ENCODE measurements at places on chromosomes 1 and 21.

DNA sequence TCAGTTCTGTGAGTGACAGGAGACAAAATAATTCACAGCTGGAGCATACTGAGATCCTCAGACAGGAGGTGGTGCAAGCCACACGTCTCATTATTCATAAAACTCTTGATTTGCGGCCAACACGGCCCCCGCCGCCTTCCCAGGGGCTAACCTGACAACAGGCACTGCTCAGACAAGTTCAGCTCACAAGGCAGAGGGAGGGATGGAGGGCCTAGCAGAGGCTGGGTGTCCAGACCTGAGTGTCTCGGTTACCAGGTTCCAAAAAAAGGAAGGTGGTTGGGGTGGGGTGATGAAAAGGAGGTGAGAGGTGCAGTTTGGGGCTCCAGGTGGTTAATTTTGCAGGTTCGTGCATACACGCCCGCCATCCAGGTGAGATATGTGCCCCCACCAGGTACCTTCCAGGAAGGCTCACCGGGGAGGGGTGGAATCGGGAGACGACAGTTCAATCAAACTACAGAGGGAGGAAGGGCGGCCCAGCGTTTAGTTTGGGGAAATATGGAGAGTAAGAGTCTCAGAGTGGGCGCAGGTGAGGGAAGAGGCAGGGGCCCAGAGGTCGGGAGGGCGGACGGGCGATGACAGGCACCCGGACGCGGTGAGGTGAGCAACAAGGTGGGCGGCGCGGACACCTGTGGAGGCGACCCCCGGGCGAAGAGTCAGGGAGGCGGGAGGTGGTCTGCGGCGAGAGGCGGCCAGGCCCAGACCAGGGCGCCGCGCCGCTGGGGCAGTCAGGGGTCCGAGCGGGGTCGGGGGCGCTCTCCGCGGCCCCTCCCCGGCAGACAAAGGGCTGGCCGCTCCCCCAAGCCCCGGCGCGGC lies 629 bp downstream of the CTNNBIP1 start:
- DNase-seq, result no peak

DNA sequence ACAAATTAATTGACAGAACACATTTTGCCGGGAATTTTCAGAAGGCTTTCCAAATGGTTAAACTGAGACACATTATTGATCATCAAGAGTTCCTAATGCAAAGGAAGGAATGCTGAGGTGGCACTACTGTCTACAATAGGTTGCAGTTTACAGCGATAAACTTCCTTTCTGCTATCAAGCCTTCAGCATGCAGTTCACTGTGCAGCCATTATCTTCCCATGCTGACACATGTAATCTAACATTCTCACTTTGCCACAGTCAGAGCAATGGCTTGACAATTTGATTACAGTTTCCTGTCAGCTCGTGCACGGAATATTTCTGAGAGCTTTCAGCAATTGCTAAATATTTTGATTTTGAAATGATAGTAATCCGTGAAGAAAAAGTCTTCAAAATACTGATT lies 166.9 kb upstream of the PRMT6 start:
- DNase-seq, result no peak

DNA sequence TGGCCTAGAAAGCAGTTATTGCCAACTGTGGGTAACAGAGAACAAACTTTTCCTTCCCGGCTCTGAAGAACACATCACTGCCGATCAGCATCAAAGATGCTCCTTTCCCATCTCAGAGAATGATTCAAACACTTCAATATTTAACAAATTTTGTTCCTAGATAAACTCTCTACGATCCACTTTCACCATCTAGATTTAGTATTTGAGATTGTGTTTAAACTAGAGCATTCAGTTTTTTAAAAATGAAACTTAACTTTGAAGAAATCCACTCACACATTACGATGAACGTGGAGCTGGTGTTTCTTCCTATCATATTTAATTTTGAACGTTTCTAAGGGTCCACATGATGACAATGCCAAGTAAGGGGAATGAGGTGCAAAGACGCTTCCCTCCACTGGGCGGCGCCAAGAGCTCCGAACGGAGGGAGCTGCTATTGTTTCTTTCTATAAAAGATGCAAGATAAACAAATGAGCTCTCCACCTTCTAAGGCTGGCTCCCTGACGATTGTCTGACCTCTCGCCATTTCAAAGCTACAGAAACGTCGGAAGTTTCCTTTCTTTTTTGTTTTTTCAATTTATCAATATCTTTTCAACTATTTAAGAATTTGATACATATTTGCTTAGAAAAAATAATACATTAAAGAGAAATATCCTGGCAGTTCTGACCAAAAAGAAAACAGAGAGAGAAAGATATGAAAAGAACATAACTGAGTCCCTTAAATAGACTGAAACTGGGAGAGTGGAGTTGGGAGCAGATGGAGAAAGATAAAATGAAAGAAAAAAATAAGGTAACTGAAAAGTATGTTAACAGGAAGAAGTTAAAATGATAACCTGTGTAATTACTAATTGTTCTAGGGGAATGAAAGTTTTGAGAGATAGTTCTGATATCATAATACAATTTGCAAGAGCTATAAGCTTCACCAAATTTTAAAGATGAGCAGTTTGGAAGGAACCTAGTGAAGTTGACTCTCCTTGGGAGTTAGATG lies 4.4 kb upstream of the BARHL2 start:
- peak; percentile 76 for DNase-seq

- no peak for DNase-seq
Observed at GRCh38 chr21:42465803-42466127, 30.3 kb downstream of the RSPH1 start.

DNA sequence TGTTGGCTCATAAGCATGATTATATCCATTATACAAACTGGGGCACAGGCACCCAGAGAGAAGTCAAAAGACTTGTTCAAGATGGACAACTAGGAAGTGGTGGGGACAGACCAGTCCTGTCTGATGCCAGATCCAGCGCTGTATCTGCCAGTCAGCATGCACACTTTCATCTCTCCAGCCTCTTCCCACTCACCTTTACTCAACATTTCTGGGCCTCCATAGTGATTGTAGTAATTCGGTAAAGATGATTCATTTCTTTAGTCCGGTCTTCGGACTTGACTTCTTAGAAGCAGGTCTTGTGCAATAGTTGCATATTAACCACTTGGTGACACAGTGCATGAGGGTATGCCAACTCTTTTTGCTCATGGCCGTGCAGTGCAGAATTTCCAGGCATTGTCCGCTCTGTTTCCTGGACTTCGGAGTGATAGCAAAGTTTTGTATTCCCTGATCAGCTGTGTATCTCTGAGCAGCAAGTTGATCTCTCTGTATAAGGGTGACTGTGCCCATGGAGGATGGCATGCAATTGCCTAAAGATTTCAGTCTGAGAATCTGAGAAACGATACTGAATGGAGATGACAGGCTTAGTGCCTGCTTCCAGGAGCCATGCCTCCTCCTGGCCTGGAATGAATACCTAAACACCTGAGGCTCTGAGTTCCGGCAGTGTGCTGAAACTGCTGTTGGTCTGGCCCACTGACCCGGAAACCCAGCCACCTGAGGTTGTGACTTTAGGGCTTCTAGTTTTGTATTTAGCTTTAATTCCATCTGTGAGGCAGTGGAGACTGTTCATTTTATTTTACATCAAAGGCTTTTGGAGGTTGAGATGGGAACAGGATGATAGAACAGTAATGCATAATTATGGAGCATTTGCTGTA lies 39.0 kb downstream of the GALNT2 start:
- DNase-seq, result no peak

DNA sequence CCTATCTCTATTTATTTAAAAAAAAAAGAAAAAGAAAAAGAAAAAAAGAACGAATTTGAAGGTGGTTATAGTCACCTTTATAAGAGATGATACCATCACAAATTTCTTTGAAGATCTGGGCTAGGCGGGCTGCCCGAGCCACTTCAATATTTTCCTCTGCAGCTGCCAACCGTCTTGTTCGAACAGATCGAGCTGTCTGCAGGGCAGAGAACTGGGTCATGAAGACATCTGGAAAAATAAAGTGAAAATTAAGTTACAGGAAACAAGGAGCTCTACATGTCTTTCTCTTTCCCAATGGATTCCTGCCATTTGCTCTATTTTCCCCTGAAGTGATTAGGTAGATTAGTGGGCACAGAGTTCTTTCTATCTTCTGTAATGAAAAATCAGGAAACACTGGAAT lies 31.9 kb downstream of the RUSC1 start:
- DNase-seq, result no peak

GRCh38 chr1:167722152-167722869 lies 529 bp downstream of the MPZL1 start:
- DNase-seq, result no peak

DNA sequence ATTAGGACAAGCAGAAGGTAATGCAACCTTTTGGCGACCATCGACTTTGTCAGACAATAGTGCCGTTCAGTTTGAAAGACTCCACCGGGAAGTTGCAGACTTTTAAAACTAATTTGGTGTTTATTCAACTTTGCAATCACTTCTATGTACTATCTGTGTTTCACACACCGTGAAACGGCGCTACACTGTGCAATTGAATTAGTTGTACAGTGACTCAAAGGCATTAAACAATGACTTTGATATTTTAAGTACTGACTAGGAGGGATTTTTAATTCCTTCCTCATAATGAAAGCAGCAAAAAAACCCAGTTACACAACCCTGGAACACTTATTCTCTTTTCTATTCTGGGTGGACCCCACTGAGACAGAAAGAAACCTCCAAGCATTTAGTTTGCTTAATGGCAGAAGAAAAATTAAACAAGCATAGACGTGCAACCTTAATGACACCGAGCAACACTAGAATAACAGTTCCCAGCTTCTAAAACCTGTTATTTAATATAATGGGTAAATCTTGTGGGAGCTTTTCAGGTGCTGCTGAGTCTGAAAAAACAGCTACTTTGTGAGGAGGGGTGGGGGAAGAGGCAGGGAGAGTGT lies 176.8 kb downstream of the LMO4 start:
- DNase-seq, result no peak

DNA sequence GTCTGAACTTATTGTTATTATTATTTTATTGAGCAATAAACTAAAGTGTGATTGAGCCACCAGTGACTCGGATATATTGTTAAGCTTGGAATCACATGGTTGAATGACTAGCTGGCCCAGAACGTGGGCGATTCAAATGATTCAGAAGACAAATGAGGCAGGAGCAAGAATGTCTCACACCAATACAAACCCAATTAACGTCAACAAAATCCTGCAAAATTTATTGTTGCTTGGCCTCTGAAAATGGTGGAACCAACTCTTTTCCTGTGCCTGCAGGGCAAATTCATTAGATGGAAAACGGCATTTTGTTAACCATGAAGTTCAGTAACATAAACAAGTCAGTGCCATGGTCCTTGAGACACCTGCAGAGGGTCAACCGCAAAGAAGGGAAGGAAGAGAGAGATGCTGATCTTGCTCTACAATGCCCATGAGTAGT lies 482.0 kb downstream of the SETD4 start:
- no peak for DNase-seq

DNA sequence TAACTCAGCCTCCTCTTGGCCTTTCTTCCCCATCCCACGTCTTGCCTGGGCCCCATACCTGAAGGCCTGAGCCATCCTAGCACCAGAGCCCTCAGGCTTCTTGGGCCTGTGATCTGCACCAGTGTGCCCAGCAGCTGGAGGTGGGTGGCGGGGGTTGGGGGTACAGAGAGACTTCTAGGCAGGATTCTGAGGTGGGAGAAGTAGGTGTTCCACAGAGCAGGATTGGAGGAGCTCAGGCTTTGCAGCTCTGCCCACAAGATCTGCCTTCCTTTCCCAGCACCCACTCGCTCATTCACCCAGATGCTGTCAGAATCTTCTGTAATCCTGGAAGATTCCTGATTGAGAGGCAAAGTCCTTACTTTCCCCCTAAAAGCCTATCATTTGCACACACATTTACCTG lies 10.0 kb upstream of the GJB5 start:
- no peak for DNase-seq

DNA sequence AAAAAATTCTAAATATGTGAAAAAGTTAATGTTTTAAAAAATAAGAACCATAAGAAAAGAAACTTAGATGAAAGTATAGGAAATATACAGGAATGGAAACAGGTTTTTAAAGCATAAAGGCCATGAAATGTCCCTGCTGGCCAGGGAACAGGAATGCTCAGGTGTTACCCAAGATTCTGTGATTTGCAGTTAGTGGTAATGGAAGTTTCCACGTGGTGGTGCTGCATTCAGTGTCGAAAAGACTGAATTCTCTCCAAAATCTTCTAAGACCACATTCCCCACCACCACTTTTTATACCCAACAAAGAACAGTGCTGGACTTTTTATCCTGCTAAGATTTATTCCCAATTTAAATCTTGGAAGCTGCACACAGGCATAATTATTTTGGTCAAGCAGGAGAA lies 126.2 kb downstream of the PRRX1 start:
- DNase-seq, result no peak

GRCh38 chr1:79355090-79355489 lies 348.6 kb upstream of the ADGRL4 start:
- DNase-seq, result no peak

DNA sequence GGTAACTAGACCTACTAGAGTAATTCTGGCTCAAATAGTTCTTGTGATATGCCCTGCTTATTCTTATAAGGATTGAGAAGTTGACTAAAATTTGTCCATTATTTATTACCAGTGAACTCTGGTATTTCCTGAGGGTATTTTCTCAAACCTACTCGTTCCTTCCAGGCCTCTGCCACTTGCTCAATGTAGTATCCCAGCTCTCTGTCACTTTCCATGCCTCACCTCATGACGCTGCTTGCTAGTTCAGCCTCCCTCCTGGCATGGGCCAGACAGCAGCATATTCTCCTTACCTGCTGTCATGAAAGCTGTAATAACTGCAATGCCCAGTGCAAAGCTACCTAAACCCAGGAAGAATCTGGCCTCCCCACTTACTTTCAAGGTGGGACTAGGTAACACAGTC lies 602.9 kb upstream of the ADAMTS5 start:
- no peak for DNase-seq

DNA sequence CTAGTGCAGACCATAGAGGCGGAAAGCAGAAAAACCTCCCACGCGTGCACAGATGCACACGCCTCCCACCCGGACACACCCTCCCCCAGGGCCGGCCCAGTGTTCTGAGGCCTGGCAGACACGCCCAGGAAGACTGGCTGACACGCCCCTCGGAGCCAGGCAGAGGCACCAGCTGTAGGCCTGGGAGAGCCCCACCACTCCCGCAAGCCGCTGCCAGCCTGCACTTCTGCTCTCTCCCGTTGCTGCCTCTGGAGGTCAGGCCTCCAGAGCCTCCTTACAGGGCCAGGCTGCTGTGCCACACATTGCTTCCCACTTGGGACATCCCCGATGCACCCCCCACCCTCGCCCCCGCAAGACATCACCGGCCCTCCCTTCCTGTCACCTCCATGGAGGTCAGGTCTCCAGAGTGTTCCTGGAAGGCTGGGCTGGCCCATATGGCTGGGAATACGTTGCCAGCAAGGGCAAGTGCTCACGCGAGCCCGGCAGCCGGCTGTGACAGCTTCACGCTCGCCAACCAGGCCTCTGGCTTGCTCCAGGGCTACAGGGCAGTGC lies 40.4 kb downstream of the CASZ1 start:
- DNase-seq, result peak; percentile 51

GRCh38 chr1:165542015-165542631 lies 1.7 kb upstream of the LRRC52 start:
- no peak for DNase-seq

DNA sequence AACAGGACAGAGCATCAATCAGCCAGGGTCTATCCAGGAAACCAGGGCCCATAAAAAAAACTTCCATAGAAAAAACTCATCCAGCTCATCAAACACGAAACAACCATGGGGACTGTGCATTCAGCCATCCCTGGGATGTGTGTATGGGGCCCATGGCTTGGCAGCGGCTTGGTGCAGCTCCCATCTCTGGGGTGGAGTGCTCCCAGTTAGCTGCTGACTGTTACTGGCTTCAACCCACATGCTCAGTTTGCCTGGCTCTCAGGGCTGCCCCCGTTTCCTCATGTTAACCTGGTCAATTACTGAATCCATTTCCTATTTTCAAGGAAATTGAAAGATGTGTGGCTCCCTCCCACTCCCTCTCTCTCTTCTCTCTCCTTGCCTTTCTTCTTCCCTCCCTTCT lies 37.3 kb upstream of the STUM start:
- no peak for DNase-seq
